ENCODE measurements at places on chromosomes 2 and 18.

GRCh38 chr2:65255356-65255755, 27.7 kb downstream of the ACTR2 start:
- DNase-seq, result no peak

DNA sequence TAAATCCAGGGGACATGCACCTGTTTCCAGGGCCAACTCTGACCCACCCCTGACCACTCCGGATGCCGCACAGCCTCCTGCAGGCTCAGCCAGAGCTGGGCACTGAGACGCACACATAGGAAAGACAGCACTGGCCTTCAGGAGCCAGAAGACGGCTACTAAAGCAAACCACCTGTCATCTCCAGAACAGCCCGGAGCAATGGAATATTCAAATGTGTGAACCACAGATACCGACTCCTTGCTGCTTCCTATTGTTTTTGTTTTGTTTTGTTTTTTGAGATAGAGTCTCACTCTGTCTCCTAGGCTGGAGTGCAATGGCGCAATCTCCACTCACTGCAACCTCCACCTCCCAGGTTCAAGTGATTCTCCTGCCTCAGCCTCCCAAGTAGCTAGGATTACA, 94.0 kb downstream of the LAMA1 start:
- DNase-seq, result no peak

DNA sequence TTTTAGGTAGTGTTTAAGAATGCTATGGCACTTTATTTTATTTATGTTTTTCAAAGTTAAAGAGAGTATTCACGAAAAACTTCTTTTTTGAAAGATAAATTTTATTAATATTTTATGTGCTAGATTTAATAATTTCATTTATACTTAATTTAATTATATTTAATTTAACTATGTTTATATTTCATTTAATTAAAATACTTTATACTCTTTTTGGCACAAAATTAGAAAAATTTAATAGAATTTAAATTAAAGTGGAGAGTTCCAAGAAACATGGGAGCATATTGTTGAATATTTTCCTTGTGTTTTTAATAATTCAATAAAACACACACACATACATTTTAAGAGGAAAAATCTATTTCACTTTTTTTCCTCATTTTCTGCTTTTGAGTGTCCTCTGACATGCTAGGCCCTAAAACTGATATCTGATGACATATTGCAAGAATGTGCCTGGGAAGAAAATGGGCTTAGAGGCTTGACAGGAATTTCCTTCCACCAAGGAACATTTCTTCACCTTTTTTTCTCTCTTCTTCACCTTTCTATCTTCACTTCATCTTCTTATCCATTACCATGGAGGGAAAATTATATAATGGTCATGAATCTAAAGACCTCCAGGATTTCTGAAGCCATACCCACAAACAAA, 15.4 kb downstream of the ARHGAP28 start:
- DNase-seq, result no peak

GRCh38 chr18:77708826-77709506, 459.3 kb downstream of the GALR1 start:
- no peak for DNase-seq

DNA sequence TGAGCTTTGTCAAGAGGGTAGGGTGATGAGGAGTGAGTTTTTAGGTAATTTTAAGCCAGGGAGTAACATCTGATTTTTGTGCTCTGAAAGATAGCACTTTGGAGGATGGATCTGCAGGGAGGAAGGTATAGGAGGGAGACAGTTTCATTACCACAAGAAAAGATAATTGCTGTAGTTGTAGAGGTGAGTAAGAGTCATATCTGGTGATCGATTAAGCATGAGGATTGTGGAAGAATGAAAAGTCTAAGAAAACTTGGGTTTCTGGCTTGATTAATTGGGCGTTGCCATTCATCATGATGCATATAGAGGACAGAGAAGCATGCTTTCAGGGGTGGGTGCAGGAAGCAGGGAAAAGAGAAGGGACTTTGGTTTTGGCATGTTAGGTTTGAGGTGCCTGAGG, 18.5 kb downstream of the KCMF1 start:
- DNase-seq, result no peak

- DNase-seq, result no peak
These were observed 20.5 kb upstream of the SLC35F5 start for GRCh38 chr2:113776949-113777348.

DNA sequence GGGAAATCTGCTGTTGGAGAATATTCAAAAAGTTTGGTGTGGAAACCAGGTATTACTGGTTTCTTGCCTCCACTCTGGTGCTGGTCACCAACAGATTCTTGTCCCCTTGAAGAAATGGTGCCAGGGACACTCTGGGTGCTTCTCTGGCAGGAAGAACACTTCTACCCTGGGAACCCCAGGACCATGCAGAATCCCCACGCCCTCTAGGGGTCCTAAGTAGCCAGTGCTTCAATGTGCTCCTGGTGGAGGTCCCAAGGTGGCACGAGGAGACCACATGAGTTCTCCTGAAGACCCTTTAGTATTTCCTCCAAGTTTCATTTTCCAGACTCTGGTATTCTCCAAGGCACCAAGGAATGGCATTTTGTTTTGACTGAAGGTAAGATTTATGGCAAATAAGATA, 380.6 kb downstream of the TSN start:
- DNase-seq, result peak; percentile 45

GRCh38 chr2:230868947-230869913, 4.5 kb downstream of the ITM2C start:
- no peak for DNase-seq

DNA sequence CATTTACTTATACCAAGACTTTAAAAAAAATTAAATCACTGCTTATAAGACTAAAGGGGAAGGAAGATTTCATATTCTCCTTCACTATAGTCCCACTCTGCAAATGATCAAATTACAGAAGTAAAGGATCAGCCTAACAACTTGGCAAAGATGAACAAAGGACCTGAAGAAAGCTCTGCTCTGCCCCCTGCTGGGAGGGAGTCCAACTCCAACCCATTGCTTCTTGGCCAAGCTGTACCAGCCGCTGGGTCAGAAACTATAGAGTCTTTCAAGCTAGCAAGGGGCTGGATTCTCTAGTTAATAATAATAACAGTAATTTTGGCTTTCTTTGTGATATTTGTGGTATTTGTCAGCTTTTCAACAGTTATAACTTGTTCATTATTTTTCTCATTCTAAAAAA, 927.0 kb upstream of the CRIM1 start:
- DNase-seq, result peak; percentile 48

DNA sequence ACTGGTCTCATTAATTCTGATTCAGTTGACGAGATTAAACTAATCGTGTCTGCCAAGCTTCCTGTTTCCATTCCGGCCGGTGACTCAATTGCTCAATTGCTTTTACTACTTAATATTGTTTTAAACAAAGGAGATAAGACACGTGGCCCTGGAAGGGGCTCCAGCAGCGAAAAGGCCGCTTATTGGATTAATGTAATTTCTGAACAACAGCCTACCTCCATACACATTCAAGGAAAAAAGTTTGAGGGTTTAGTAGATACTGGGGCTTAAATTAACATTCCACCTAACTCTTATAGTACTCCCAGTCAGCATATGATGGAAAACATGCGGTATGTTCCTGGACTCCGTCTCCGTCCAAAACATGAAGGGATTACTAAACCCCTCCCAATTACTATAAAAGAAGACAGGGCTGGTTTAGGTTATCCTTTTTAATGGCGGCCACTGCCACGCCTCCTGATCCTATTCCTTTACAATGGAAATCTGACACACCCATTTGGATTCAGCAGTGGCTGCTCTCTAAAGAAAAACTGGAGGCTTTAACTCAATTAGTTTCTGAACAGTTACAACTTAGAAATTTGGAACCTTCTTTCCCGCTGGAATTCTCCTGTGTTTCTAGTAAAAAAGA, 27.1 kb downstream of the VPS54 start:
- no peak for DNase-seq
